PC-3 (cell line): ENCODE measurements at places on chromosomes 12 and 14. TPM values are rescaled to one million over a fixed set of nuclear protein-coding genes. Genes with fewer than 3 reads are reported as not detected.

- no peak for DNase-seq
These were observed 2.2 kb downstream of the FIGNL2 start for GRCh38 chr12:51846271-51846691.

DNA sequence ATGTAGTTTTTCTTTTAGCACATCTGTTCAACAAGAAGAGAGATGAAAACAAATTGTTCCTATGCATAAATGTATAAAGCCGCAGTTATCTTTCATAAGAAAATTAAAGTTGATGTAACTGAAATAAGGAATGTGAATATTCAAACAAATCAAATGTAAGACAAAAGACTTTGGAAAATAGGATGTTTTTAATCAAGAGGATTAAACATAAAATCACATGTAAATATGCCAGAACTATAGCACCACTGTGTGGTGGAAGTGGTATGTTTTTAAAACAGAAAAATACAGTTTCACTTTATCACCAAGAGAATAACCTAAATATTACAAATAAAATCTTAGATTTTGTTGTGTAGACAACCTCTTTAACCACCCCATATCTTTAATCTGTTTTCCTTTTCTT lies 40.4 kb downstream of the CAPS2 start:
- DNase-seq: peak; percentile 59

DNA sequence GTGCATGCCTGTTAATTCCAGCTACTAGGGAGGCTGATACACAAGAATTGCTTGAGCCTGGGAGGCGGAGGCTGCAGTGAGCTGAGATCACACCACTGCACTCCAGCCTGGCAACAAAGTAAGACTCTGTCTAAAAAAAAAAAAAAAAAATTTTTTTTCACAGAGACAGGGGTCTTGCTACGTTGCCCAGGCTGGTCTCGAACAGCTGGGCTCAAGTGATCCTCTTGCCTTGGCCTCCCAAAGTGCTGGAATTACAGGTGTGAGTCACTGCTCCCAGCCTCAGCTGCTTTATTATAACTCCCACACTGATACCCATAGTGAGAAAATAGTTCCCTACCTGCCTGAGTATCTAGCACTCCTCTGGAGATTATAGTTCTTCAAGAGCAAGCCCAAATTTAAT lies 11.2 kb downstream of the HAUS4 start:
- no peak for DNase-seq

DNA sequence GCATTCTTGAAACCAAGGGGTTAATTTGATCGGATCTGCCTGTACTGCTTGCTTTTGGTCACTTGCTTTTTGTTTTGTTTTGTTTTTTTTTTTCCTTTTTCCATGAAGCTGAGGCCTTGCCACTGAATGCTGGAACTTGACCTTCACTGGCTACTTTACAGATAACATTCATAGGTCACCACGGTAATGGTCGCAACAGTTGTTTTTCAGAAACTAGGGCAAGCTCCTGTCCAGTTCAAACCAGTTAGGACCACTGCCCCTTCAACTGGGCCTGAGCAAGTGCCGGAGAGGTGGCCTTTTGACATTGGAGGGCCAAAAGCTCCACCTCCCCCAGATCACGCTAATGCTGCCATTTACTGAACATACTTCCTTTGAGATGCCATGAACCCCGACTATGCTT lies 147.6 kb downstream of the FOXN3 start:
- no peak for DNase-seq

DNA sequence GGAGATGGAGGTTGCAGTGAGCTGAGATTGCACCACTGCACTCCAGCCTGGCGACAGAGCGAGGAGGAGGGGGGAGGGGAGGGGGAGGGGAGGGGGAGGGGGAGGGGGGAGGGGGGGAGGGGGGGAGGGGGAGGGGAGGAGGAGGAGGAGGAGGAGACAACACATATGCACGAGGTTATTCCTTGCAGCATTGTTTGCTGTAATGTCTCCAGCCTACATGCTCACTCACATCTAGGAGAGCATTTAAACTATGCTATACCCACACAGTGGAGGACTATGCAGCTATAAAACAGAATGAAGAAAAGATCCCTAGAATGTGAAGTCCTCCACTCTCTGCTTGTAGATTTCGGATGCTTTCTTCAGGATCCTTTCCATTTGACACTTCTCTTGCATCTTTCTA lies 3.5 kb upstream of the HIGD1C start:
- DNase-seq: no peak

YAF2 gene
- 6.8 and 7.5 TPM in 2 replicates for total RNA-seq

TMEM260 gene
- total RNA-seq: 17.8 and 28.6 TPM in 2 replicates

SLCO1B1 gene
- total RNA-seq: not detected in 2 replicates

OTOGL gene
- 0.44 and 3.1 TPM in 2 replicates for total RNA-seq

TNFRSF1A gene
- total RNA-seq: 95.1 and 97.4 TPM in 2 replicates
